ENCODE measurements at places on chromosomes 11 and 22.
A peak's percentile ranks its signal among the peaks of the same experiment; 100 is the strongest.

DNA sequence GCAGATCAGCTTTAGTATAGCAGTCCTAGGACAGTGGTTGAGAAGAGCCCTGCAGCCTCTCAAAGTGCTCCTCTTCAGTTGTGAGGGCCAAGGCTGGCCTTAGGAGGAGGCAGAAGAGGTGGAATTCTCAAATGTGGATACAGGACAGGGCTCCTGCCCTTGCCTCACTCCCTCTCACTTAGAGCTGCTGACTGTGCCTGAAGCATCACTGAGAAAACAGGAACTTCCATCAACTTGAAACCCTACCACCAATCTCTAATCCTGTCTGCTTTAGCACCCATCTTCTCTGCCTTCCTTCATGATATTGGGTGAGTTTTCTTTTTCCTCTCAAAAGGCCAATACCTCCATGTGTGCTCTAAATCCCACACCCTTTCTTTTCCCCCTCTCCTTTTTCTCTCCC is 14.4 kb upstream of the UCP3 start:
- DNase-seq, result no peak

DNA sequence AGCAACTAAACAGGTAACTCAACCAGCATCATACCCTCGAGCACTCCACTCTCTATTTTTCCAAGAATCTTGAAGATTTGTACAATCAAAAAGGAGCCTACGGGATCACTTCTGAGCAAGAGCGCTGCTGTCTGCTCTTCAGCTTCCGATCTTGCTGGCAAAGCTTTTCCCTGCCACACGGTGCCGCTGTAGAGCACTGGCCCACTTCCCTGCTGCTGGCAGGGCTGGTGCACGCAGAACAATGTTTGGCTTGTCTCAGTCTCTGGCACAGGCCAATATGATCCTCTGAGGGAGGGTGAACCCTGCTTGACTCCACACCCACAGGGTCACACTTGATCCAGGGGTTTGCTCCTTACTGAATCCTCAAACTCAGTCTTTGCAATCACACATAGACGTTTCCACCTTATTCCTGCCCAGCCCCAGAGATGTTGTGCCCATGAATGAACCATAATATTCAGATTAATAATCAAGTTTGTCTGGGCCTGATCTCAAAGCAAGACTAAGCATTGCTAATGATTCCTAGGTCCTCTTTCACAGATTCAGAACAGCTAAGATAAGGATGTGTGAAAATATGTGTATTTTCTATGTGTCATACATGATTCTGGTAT is 536.6 kb downstream of the SOX6 start:
- peak; percentile 51 for DNase-seq

DNA sequence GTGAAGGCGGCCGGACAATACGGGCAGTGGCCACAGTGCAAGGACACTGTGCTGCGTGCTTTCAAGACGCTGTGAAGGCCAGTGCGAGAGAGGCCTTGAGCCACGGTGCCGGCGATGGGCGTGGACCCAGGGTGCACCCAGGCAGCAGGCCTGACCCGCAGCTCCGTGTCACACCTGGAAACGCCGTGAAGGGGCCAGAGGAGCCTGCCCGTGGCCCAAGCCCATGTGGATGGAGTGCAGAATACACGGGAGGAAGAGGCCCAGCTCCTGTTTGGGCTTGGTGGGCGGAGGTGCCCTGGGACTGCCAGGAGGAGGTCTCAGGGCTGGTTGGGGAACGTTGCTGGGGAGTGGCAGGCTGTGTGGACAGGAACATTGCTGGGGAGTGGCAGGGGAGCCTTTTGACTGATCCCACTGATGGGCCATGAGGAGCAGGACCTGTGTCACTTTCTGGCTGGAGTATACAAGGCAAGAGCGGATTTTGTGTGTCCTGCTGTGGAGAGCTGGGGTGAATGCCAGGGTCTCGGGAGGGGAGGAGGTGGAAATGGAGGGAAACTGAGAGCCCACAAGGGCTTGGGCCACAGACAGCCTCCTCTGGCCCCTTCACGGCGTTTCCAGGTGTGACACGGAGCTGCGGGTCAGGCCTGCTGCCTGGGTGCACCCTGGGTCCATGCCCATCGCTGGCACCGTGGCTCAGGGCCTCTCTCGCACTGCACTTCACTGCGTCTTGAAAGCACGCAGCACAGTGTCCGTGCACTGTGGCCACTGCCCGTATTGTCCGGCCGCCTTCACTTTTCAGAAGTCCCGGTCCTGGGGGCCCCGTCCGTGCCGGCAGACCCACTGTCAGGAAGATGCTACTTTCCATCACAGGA is 925.4 kb downstream of the BRD1 start:
- DNase-seq, result no peak

DNA sequence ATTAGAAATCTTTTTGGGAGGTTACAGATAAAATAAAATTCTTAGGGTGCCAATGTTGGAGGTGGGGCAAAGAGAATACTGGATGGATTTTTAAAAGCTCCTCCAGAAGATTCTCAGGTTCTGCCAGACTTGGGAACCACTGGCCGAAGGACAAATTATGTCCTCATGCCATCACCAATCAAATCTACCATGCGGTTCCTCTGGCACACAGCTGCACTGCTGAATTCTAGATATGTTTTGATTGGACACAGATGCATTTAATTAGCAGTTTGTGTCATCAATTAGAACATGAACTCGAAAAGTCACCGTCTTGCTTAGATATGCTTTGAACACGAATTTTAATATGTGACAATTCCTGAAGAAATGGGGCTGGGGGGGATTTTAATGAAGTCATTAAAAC is 1269.2 kb downstream of the LRRC4C start:
- no peak for DNase-seq

All from activated CD4-positive, alpha-beta T cell treated with anti-CD3 and anti-CD28 coated beads, Interleukin-2, amount 50 U/mL, for 48 hours (primary cell).